ENCODE measurements at places on chromosomes 13 and 19.

GRCh38 chr13:98295371-98295770 is 118.3 kb upstream of the RNF113B start:
- no peak for DNase-seq

- peak; percentile 67 for DNase-seq
Observed at GRCh38 chr19:46000491-46001246, 5.4 kb downstream of the CCDC61 start.

- DNase-seq = no peak
Observed at GRCh38 chr13:48411147-48411794, 1.6 kb downstream of the LPAR6 start.

DNA sequence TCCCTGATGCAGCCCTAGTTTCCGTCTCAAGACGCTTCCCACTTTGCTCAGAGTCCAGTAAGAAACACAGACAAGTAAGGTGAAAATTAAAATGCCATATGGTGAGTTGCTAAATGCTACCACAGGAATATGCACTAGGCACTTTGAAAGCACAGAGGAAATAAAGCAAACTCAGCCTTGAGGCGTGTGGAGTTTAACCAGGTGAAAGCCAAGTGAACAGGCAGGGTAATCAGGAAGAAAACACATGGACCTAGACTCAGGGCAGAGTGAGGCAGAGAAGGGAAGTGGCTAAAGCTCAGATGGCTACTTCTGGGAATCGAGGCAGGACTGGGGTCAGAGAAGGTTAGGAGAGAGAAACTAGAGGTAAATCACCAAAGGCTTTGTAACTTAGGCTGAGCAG is 5.4 kb upstream of the UBL3 start:
- DNase-seq = no peak

- DNase-seq = no peak
Observed at GRCh38 chr13:106650690-106651205, 82.8 kb upstream of the ARGLU1 start.

- DNase-seq = no peak
Observed at GRCh38 chr19:3515891-3516422, 9.8 kb downstream of the FZR1 start.

DNA sequence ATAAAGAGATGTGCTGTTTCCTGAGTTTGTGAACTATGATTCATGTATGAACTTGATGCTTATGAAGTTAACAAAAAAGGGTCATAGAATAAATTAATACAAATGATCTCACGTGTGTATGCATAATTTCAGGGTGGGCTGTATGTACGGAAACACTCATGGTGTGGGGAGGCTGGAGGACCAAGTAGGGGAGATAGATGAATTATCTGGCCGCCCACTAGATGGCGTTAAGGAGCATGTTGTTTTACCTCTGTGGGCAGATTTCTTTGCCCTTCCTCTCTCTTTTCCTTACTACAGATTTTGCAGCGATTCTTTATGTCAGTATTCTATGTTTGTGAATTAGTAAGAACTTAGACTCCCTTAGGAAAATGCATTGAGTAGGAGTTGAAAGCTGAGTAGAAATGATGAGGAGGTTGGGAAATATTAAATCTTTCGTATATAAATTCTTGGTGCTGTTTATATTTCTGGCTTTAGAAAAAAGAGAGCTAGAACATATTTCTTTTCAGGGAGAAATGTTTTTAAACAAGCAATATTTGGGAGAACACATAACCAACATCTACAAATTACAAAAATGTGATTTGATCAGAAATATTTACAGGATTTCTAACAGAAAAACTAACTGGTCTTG is 47.4 kb upstream of the TMTC4 start:
- DNase-seq = peak; percentile 72

GRCh38 chr19:53812335-53812734 is 11.8 kb downstream of the NLRP12 start:
- no peak for DNase-seq

DNA sequence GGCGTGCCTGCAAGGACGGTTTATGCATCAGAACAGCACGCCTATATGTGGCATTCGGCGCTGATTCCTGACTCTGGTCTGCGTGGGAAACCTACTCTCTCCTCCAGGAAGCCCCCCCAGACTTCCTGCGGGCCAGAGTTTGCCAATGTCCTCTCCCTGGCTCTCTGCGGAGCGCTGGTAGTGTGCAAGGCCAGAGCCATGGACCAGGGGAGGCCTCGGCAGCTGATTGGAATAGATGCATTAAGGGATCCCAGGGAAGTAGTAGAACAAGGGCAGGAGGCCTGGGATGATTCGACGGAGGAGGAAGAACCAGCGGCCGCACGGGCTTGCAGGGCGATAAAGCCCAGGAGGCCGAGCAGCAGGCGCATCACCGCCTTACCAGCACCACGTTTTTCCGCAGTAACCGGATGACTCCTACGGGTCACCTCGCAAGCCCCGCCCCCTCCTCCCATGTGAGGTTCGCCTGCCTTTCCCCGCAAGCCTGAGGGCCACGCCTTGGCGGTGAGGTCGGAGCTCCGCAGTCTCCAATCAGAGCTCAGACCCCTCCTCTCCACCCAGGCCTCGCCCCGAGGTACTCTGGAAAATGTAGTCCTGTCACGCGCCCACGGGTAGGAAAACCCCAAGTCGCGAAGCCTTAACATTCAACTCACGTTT is 5.0 kb downstream of the CLEC11A start:
- peak; percentile 77 for DNase-seq

GRCh38 chr19:45146741-45147205 is 14.0 kb downstream of the NKPD1 start:
- DNase-seq = no peak

DNA sequence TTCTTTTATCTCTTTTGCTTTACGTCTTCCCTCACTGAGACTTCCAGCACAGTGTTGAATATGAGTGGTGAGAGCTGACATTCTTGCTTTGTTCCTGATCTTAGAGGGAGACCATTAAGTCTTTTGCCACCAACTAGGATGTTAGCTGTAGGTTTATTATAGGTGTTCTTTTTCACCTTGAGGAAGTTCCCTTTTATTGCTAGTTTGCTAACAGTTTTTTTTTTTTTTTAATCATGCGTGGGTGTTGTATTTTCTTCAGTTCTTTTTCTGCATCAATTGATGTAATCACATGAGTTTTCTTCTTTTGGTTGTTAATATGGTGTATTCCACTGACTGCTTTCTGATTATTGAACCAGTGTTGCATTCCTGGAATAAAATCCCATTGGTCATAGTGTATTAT is 21.1 kb downstream of the AP1M1 start:
- DNase-seq = no peak

GRCh38 chr13:44267980-44268379 is 105.6 kb upstream of the SERP2 start:
- no peak for DNase-seq

Data from activated CD4-positive, alpha-beta T cell treated with anti-CD3 and anti-CD28 coated beads, Interleukin-2, amount 50 U/mL, for 48 hours (primary cell).